ENCODE measurements at places on chromosomes 7 and 10.

DNA sequence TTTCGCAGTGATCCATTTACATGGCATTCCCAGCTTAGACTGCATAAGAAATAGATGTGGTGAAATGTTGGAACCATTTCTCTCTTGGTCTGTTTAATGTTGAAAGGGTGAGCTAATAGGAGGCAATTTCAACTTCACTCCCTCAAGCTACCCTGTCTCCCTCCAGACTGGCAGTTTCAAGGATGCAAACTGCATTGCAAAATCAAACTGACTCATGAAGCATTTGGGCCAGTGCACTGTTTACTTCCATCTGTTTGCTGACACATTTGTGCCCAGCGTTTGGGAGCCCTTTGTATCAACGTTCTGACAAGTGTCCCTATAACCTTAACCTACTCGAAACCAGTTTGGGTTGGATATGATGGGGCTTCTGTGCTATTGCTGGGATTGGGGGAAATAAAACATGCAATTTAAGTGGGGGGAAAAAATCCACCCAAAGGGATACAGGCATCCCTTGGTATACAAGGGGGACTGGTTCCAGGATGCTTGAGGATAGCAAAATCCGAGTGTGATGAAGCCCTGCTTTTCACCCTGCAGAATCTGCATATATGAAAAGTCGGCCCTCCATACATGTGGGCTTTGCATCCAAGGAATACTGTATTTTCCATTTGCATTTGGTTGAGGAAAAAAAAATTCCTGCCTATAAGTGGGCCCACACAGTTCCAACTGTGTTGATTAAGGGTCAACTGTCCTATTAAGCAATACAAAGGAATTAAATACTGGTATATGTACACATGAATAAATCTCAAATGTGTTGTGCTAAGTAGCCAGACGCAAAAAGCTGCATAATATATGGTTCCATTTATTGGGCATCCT, 15.6 kb downstream of the RHEB start:
- DNase-seq, result no peak

GRCh38 chr7:1090686-1091643, 3.1 kb downstream of the GPER1 start:
- DNase-seq, result no peak

- no peak for DNase-seq
These were observed 14.4 kb downstream of the CDC14C start for GRCh38 chr7:48938539-48939295.

DNA sequence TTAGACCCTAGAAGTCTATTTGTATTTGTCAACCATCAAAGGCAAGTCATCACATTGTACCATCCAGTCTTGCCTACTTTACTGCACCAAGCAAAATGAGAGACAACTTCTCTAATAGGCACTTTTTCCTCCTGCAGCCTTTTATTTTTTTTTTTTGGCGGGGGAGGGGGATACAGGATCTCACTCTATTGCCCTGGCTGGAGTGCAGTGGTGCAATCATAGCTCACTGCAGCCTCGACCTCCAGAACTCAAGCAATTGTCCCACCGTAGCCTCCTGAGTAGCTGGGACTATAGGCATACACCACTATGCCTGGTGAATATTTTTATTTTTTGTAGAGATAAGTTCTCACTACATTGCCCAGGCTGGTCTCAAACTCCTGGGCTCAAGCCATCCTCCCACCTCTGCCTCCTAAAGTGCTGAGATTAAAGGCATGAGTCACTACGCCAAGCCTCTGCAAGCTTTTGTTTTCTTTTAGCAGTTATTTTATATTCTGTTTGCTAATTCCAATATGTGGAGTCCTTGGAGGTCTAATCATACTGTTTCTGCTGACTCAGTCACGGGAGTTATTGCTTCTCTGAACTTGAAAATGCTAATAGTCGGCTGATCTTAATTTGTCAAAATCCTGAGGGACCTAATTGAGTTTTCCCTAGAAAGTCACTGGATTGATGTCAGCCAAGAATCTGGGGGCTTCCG, 14.2 kb downstream of the KPNA7 start:
- no peak for DNase-seq

GRCh38 chr7:142745745-142746144, 3.5 kb upstream of the PRSS1 start:
- no peak for DNase-seq

- no peak for DNase-seq
These were observed 452.4 kb upstream of the PHF14 start for GRCh38 chr7:10521306-10521705.

GRCh38 chr10:6929148-6929830, 349.2 kb upstream of the PRKCQ start:
- DNase-seq, result no peak

GRCh38 chr10:7184660-7185366, 226.0 kb downstream of the SFMBT2 start:
- DNase-seq, result no peak

GRCh38 chr7:54843841-54844355, 84.9 kb upstream of the SEC61G start:
- DNase-seq, result no peak

- no peak for DNase-seq
These were observed 300.4 kb upstream of the NFE2L3 start for GRCh38 chr7:25851332-25852210.

DNA sequence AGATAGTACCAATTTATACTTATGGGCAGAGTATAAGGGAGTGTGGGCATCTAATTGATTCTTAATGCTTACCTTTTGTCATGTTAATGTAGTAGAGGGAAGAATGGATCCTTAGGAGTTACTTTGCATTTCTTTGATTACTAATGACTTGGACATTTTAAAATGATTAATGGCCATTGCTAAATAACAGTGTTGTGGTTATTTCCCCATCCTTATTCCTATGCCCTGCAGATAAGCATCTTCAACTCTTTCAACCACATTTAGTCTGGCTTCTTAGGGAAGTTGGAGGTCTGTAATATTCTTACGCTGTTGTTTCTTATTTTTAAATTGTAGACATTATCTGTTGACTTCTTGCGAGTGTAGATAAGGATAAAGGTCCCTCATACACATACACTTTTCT, 37.2 kb downstream of the KAT6B start:
- no peak for DNase-seq

- DNase-seq, result peak; percentile 69
These were observed 8.5 kb upstream of the C10orf105 start for GRCh38 chr10:71727738-71728737.

DNA sequence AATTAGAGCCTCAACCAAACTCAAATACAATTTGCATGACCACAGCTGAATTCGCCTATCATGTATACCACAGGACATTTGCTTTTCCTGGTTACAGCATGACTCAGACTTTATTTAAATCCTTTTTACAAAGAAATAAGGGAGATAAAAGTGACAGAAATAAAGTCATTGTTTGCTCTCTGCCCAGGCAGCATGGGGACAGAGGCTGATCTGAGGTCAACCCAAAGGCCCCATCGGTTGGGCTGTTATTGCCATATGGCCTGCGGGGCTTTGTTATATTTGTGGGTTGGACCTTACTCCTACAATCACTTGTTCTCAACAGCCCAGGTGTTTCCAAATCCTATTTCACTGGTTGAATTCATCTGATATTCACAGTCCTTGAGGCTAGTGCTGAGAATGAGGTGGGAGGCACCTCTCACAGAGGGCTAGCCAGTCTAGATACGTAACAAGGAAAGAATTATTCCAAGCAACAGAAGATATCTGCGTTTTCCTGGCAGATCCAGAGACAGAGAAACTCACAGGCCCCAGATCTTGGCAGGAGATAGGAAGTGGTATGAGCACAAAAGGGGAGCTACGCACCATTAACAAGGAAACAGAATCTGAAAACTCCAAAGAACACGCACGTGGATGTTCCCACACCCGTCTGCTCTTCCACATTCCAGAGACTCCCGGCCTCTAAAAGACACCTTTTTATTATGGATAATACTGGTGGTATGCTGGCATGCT, 117.3 kb downstream of the HIPK2 start:
- DNase-seq, result no peak

DNA sequence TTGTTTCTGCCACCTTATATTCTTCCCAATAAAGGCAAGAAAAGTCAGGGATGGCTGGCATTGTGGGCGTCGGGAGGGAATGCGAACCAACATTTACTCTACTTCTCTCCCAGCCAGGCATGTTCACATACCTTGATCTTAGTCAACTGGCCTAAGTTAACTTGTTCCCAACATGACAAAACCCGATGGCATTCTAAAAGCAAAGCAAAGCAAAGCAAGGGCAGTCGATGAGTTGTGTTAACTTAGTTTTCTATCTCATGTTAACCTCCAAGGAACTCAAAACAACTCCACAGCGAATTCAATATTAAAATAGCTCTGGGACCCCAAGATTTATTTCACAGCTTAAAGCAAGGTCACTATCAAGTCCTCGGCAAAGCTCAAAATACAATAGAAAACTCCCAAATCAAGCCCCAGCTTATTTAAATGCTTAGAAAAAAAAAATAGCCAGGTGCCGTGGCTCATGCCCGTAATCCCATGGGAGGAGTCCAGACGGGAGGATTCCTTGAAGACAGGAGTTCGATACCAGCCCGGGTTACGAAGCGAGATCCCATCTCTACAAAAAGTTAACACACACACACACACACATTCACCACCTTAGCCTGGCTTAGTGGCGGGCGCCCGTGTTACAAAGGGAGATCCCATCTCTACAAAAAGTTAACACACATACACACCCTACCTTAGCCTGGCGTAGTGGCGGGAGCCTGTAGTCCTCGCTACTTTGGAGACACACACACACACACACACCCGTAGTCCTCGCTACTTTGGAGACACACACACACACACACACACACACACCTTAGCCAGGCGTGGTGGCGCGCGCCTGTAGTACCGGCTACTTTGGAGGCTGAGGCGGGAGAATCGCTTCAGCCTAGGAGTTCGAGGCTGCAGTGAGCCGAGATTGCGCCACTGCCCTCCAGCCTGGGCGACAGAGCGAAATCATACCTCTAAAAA, 901 bp upstream of the CCNY start:
- peak; percentile 20 for DNase-seq

GRCh38 chr7:16028103-16028502, 341.6 kb upstream of the MEOX2 start:
- DNase-seq, result no peak

DNA sequence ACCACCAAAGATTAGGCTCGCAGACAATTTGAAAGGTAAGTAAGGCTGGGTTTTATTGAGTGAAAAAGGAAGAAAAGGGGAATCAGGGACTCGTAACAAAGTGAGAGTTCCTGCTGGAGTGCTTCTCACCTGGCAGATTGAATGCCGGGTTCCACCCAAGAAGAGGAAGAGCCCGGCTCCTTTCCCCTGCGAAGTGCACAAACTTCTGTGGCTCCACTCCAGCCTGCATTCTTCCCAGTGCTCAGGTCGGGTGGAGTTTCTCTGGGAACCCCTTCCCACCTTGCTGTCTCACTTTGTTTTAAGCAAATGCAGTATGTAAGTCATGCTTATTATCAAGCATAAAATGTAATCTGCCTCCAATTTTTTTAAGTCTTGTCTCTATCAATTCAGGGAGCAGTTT, 87.1 kb upstream of the TMEM106B start:
- no peak for DNase-seq

- no peak for DNase-seq
These were observed 23.9 kb downstream of the SEMA3A start for GRCh38 chr7:84170646-84171045.

DNA sequence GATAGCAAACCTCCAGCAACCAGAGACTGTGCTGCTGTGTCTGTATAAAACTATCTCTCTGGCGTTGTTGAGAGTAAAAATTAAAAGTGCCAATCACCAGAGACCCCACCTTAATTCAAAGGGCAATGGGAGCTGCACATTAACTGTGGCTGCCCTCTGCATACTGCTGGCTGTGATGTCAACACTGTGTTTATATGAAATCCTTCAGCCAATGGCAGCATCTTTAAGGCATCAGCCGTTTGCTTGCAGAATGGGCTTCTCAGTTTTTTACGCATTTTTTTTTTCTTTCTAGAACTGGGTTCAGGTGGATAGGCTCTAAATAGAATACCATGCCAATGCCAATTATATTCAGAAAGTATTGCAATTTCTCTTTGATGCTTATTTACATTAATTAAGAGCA, 47.7 kb downstream of the CHN2 start:
- DNase-seq, result no peak

DNA sequence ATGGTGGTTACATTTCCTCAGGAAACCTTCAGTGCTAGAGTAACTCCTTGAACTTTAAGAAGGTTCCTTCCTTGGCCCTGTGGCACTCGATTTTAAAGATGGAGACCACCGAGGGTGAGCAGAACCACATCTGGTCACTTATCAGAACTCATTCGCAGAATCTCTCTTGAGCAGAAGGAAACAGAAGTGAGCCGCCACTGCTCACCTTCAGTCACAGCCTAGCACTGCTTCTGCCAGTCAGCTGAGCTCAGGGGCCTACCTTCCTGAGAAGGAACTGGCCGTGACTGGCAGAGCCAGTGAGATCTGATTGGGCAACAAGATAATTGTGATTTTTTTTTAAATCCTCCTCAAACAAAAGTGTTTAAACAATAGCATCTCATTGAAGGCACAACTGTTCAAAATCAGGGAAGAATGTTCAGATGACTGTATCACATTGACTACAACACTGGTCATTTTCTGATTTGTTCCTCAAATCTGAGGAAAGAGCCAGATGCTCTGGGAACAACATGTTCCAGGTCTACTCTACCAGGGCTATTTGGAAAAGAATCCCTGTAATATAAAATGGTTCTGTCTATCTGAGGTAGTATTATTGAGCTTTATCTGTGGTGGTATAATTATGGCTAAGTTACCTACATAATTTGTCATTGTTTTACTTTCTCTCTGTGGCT, 2.7 kb upstream of the SYPL1 start:
- peak; percentile 24 for DNase-seq

GRCh38 chr7:129780257-129780973, 168.9 kb downstream of the NRF1 start:
- DNase-seq, result peak; percentile 49

GRCh38 chr10:71632896-71633600, 86.5 kb downstream of the C10orf105 start:
- DNase-seq, result no peak

- DNase-seq, result no peak
These were observed 2.1 kb downstream of the SLC25A40 start for GRCh38 chr7:87874066-87874465.

GRCh38 chr7:105161366-105161765, 147.4 kb downstream of the KMT2E start:
- no peak for DNase-seq

GRCh38 chr10:50394832-50395231, 143.5 kb upstream of the ASAH2 start:
- DNase-seq, result no peak

GRCh38 chr7:122273117-122273516, 31.4 kb downstream of the FEZF1 start:
- DNase-seq, result no peak

DNA sequence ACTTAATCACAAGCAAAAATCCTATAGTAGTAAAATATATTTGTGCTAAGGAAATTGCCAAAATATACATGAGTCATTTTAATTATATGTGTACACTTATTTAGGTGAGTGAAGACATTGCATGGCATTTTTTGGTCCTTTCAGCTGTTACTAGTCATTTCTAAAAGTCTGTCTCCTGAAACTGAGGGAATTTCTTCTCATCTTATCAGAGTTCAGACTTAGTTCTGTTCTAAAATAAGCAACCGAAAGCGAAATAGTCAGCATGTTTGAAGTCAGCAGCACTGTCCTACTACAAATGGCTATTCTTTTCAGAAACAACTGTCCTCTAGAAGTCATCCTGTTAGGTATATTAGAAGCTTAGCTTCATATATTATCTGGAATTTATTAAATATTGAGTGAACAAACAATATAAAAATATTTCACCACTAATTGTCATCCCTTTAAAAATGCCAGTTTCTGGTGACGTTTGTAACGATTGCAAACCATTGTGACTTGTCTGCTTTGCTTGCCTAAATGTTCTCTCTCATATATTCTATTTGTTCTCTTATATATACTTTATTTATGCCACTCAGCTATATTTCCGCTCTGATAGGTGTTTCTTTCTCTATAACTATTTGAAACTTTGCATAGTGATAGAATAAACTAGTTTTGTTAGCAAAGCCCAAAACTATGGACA, 227.4 kb upstream of the KAT6B start:
- no peak for DNase-seq

Data from T-cell (primary cell).